Ascending aorta (tissue), 2 donors: ENCODE measurements at places on chromosomes 1 and 21.
A peak's percentile ranks its signal among the peaks of the same experiment; 100 is the strongest.

DNA sequence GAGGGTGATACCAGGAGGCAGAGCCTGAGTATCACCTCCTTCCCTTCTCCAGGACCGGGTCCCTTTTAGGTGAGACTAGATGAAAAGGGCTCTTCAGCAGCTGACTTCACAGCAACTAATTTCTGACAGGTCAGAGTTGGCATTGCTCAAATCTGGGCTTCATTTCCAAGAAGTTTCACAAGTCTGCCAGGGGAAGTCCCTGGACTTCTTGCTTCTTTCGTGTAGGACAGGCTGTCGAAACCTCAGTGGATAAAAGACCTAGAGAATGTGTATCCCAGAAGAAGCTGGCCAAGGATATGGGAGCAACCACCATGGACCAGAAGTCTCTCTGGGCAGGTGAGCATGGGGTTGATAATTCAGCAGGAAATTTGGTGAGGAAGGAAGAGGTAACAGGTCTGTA, at the start of gene CHI3L2:
TSS of gene CHI3L2 (plus strand) at position 280 of the 400 bp plus-strand sequence. CDS start at position 297, 17 bp downstream.
- H3K27ac ChIP-seq = no peak within 1 kb of the TSS
- no peak within 1 kb of the TSS for H3K4me3 ChIP-seq

- no peaks in the 10 kb centered on the region for H3K27me3 ChIP-seq
- no peaks in the 10 kb centered on the region for H3K36me3 ChIP-seq
- peaks cover 14% of the 10 kb centered on the region for H3K4me1 ChIP-seq
- no peak overlapping the region for H3K27ac ChIP-seq
- no peak overlapping the region for H3K4me3 ChIP-seq
- no peak for DNase-seq
Measured at GRCh38 chr1:63878932-63879331, 105.1 kb downstream of the ROR1 start.

- no peaks in the 10 kb centered on the region for H3K4me1 ChIP-seq
- H3K27ac ChIP-seq = no peak overlapping the region
- no peaks in the 10 kb centered on the region for H3K36me3 ChIP-seq
- no peak overlapping the region for H3K4me3 ChIP-seq
Measured at GRCh38 chr1:89149229-89149628, 23.3 kb upstream of the GBP2 start.

GRCh38 chr21:38958940-38959691, 153.4 kb downstream of the ETS2 start:
- no peak overlapping the region for H3K4me3 ChIP-seq
- no peak for DNase-seq
- no peaks in the 10 kb centered on the region for H3K36me3 ChIP-seq
- H3K27ac ChIP-seq = no peak overlapping the region

- peaks cover 9% of the 10 kb centered on the region for H3K4me1 ChIP-seq
- peaks cover 12% of the 10 kb centered on the region for H3K36me3 ChIP-seq
- H3K4me3 ChIP-seq = peak within 1 kb of the TSS; percentile 78
- DNase-seq = no peak
Measured at GRCh38 chr1:23369335-23370013, at the start of gene ZNF436. Gene ZNF436 (minus strand): TSS chr1:23369836. CDS start chr1:23368005, 1,831 bp downstream.

GRCh38 chr1:11473491-11474034, 5.4 kb upstream of the DISP3 start:
- H3K27me3 ChIP-seq = peaks cover 4% of the 10 kb centered on the region
- no peaks in the 10 kb centered on the region for H3K36me3 ChIP-seq
- H3K4me3 ChIP-seq = no peak overlapping the region
- H3K27ac ChIP-seq = no peak overlapping the region

DNA sequence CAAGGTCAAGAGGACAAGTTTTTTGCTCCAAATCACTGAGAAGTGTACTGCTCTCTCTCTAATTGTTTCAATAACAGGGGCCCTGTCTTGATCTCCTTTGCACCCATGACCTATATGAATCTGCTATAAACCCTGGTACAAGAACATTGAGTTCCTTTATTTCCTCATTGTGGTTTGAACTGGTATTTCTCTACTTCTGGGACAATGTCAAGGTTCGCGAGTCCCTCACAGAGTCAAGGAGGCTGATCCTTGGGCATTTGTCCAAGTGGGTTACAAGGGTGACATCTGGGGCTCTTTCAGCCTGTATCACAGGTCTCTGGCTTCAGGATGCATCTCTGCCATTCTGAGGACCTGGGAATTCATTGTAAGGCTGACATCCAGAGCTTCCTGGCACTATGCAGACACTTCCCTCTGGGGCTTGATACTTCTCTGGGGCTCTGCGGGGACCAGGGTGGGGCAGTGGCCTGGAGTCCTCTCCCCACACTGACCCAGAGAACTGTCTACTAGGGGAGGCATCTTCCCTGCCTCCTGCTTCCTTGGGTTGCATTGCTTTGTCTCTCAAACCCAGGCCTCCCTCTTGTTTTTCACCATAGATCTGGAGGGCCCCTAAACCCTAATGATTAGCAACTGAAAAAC, 22.5 kb upstream of the ZNF648 start:
- no peaks in the 10 kb centered on the region for H3K27me3 ChIP-seq
- H3K4me3 ChIP-seq = no peak overlapping the region
- H3K36me3 ChIP-seq = no peaks in the 10 kb centered on the region
- no peak overlapping the region for H3K27ac ChIP-seq
- no peaks in the 10 kb centered on the region for H3K4me1 ChIP-seq

GRCh38 chr1:195236991-195237889, 1371.0 kb downstream of the KCNT2 start:
- H3K27ac ChIP-seq = no peak overlapping the region
- no peak for DNase-seq
- H3K4me3 ChIP-seq = no peak overlapping the region
- no peaks in the 10 kb centered on the region for H3K36me3 ChIP-seq
- H3K4me1 ChIP-seq = no peaks in the 10 kb centered on the region

DNA sequence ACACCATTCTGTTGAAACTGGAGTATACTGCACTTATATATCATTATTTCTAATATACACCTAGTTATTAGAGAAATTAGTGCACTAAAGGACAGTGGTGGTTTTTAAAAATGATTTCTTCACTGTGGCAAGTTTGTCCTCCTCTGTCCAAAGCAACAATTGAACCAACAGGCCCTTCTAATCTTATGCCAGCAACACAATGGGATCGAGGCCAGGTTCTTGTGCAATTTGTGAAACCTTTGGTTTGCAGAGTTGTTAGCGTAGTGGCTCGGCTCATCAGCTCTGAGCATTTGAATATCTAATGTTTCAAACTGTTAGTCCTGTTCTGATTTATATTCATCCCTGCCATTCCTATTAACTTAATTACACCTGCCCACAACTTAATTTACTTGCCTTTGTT, 9.9 kb upstream of the LRRC39 start:
- no peak overlapping the region for H3K27ac ChIP-seq
- DNase-seq = no peak
- H3K4me1 ChIP-seq = no peaks in the 10 kb centered on the region
- H3K27me3 ChIP-seq = no peaks in the 10 kb centered on the region
- H3K36me3 ChIP-seq = no peaks in the 10 kb centered on the region

GRCh38 chr1:15662477-15662876, 21.6 kb upstream of the PLEKHM2 start:
- H3K4me1 ChIP-seq = no peaks in the 10 kb centered on the region
- H3K27ac ChIP-seq = no peak overlapping the region
- no peaks in the 10 kb centered on the region for H3K27me3 ChIP-seq
- no peak for DNase-seq
- H3K36me3 ChIP-seq = peaks cover 28% of the 10 kb centered on the region

GRCh38 chr1:78678324-78678723, 28.7 kb downstream of the IFI44 start:
- H3K36me3 ChIP-seq = no peaks in the 10 kb centered on the region
- no peak overlapping the region for H3K4me3 ChIP-seq
- no peaks in the 10 kb centered on the region for H3K27me3 ChIP-seq
- DNase-seq = no peak
- no peak overlapping the region for H3K27ac ChIP-seq

DNA sequence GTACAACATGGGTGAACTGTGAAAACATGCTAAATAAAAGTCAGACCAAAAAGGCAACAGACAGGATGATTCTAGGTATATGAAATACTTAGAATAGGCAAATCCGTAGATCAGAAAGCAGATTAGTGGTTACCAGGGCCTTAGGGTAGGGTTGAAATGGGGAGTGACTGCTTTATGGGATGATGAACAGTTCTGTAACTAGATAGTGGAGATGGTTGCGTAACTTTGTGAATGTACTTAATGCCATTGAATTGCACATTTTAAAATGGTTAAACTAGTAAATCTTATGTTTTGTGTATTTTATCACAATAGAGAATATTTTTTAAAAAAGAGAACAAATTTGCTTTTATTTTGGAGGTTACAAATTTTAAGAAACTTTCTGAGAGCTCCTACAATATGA, 17.4 kb downstream of the ZNF326 start:
- H3K4me1 ChIP-seq = no peaks in the 10 kb centered on the region
- no peaks in the 10 kb centered on the region for H3K27me3 ChIP-seq
- DNase-seq = no peak
- H3K4me3 ChIP-seq = no peak overlapping the region
- peaks cover 65% of the 10 kb centered on the region for H3K36me3 ChIP-seq
